Right forelimb (tissue), 1 donor: ENCODE measurements at places on chromosomes 13 and 19.

DNA sequence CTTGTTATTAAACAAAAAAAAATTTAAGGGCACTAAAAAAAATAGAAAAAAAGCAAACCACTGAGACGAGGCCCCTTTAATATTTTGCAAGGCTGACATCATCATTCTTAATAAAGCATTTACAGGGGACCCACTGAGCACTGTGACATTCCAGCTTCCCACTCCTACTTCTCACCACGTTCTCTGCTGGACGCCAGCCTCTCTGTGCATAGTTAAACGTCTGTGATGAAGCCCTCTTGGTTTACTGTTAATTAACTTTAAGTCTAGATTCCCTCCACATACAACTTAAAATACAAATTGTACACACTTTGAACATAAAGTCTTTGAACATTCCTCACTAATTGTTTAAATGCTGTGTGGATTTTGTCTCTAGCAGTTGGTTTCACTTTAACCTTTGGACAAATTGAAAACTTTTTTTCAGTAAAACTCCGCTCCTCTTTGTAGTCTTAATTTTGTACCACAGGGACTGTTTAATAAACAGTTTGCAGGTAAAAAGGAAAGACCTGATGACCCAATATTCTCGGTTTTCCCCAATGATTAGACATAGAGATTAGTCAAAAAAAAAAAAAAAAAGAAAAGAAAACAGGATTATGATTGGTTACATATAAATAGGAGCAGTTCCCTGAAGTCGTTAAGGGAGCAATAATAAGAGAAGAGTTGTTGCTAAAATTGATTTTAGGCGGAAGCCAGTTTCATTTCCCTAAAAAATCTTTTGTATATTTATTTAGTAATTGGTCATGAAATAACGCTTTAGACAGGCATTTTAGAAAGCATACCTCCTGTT lies 219.8 kb downstream of the MZT1 start:
- DNase-seq: no peak

DNA sequence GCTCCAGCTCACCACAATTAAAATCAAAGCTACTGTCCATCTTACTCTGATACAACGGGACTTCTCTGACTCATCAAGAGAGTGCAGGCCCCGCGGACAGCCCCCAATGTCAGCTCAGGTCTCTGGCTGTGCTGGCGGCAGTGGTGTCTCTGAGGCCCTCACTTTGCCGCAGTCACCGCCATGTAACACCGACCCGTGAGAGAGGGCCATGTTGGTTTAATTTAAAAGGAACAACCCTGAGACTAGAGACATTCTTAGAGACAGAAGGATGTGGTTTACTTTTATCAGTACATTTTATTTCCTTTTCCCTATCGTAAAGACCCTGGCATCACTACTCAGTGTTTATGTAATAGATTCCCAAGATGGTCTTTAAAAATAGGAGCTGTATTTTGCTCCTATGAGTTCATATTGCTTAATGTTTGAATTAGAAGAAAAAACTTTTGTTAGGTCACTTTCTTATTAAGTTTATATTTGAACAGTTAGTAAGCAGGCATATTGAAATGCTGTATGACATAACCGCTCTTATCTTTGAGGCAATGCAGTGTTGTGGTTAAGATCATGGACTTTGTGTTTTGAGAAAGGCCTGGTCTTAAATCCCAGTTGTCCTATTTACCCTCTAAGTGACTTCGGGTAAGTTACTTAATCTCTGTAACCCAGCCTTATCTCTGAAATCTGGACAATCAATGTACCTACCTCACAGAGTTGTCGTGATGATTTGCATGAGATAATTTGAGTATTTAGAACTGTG lies 23.4 kb downstream of the DGKH start:
- no peak for DNase-seq

- DNase-seq: no peak
Measured at GRCh38 chr13:85806553-85807175, 7.4 kb upstream of the SLITRK6 start.

- DNase-seq: no peak
Measured at GRCh38 chr13:93753639-93754038, 527.0 kb downstream of the GPC6 start.

DNA sequence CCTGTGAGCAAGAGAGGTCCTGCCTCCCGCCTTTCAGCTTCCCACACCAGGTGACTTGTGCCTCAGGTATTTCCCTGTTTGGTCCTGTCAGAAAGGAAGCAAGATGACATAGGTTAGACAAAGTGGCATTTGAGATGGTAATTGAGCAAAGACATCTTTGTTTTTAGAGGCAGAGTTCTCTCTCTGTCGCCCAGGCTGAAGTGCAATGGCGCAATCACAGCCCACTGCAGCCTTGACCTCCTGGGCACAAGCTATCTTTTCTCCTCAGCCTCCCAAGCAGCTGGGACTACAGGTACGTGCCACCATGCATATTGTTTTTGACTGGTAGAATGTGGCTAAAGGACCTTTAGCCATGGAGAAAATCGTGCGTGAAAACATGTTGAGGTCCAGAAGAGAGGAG lies 339.1 kb downstream of the FGF9 start:
- no peak for DNase-seq

- no peak for DNase-seq
Measured at GRCh38 chr13:102812611-102813287, 13.8 kb downstream of the BIVM start.

- DNase-seq: peak; percentile 95
Measured at GRCh38 chr19:2702170-2703076, at the start of gene GNG7. GNG7 (minus strand) TSS chr19:2702694; CDS start chr19:2520688, 182,006 bp downstream.

DNA sequence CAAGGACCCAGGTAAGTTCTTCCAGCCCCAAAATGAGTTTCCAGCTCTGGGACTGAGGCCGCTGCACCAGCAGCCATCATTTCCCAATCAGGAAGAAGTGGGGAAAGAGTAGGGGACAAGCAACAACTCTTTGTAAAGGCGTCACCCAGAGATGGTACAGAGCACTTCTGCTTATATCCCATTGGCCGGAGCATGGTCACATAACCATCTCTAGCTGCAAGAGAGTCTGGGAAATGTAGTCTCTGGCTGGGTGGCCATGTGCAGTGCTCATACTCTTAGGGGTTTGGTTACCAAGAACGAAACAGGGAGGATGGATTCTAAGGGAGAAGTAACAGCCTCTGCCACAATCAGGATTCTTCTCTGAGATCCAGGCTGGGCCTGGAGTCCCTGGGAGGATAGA lies 26.3 kb downstream of the CKM start:
- DNase-seq: no peak

GRCh38 chr19:28023064-28023463 lies 1189.9 kb downstream of the UQCRFS1 start:
- DNase-seq: no peak

DNA sequence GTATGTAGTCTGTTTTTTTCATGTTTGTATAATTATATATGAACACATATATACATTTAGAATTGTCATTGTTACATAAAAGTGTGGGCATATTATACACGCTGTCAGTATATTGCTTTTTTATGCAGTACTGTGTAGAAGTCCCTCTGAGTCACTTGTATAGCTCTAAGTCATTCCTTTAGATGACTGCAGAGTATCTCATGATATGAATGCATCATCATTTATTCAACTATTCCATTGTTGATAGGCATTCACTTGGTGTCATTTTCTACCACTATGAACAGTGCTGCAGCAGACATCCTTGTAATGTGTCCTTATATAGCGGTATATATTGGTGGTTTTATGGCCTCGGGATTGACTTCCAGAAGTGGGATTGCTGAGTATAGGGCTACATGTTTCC lies 15.3 kb downstream of the RFXAP start:
- no peak for DNase-seq

DNA sequence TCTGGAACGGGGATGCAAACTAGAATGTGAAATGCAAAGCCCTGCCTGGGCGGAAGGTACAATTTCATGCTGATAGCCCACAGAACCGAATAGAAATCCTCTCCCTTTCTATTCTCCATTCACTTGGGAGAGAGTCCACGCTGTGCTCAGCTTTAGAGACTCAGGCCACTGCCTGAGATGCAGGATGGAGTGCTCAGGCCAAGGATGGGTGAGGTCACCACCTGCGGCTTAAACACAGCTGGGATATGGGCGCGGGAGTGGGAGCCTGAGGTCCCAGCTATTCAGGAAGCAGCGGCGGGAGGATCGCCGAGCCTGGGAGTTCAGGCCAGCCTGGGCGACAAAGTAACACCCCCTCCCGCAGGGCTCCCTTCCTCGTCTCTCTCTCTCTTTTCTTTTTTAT lies 446 bp upstream of the ZNF83 start:
- DNase-seq: no peak

GRCh38 chr13:60032851-60033250 lies 130.9 kb downstream of the DIAPH3 start:
- no peak for DNase-seq

DNA sequence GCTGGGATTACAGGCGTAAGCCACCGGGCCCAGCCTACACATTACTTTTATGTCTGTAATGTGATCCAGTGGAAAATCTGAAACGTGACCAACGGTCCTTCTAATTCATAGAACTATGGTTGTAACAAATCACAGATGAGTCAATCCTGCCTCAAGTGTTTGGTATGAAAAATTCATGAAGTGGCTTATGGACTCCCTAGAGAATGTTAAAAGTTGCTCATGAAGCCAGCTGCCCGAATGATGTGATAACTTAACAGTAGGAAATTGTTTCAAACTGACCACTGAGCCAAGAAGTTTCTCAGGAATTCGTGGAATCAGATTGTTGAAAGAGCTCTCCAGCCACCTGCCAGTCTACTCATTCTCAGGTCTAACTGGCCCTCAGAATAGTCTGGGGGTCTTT lies 59.4 kb upstream of the FARP1 start:
- DNase-seq: no peak

DNA sequence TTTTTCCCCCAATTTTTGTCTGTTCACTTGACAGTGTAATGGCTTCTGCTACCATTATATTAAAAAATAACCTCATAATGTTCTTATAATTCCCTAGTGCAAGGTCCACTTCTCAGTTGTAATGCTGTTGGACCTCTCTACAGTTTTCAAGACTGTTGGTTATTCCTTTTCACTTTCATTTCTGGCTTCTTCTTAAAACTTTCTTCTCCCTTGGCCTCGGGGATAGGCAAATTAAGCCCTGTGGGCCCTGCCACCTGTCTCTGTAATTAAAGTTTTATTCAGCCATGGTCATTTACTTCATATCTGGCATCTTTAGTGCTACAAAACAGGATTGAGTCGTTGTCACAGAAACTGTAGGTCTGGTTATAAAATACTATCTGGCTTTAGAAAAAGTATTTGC lies 313.5 kb downstream of the KLF12 start:
- no peak for DNase-seq

- peak; percentile 75 for DNase-seq
Measured at GRCh38 chr19:54209811-54210494, 9.3 kb downstream of the RPS9 start.

- DNase-seq: no peak
Measured at GRCh38 chr19:18145391-18145999, 7.5 kb upstream of the PIK3R2 start.

- no peak for DNase-seq
Measured at GRCh38 chr19:2728783-2729387, 7.7 kb upstream of the DIRAS1 start.

DNA sequence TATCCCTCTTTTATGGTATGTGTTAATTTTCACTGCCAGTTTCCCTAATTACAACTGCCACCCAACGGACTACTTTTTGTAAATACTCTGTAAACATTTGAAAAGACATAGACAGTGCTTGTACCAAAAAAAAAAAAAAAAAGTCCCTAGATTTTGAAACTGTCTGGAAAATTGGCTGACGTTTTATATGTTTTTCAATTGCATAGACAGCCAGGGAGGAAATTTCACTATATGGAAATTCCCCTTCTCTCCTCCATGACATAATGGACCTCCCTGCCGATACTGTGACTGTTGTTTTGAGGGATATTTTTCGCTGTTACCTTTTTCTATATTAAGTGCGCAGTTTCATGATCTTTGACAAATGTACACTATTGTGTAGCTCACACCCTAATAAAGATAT lies 43.4 kb downstream of the C13orf42 start:
- no peak for DNase-seq

- DNase-seq: no peak
Measured at GRCh38 chr19:31075146-31075655, 274.0 kb downstream of the TSHZ3 start.

- no peak for DNase-seq
Measured at GRCh38 chr13:100347968-100348367, 240.6 kb downstream of the GGACT start.

GRCh38 chr13:95207769-95208366 lies 93.4 kb downstream of the ABCC4 start:
- DNase-seq: no peak

DNA sequence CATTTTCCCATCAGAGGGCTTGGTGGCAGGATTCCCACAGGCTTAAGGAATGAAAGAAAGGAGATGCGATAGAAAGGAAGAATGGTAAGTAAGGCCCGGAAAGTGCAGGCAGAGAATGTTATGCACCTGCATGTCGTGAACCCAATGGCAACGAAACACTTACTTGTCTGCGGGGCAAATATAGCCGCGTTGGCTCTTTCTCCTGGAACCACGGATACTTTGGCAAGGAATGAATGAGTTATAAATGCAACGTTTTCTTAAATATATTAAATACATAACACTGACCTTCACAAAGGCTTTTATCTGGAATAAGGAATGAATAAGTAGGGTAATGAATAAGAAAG lies 192.1 kb downstream of the KATNAL1 start:
- DNase-seq: no peak
